ENCODE measurements at places on chromosomes 5 and 9. TPM values are rescaled to one million over a fixed set of nuclear protein-coding genes. Genes with fewer than 3 reads are reported as not detected.

GRCh38 chr5:78627175-78627574 is 21.4 kb downstream of the LHFPL2 start:
- H3K27me3 ChIP-seq, result no peaks in the 10 kb centered on the region
- no peak for DNase-seq
- no peak overlapping the region for H3K4me3 ChIP-seq
- H3K36me3 ChIP-seq, result peaks cover 6% of the 10 kb centered on the region

GRCh38 chr5:75037106-75037505 is 15.3 kb downstream of the GCNT4 start:
- no peak for DNase-seq
- no peaks in the 10 kb centered on the region for H3K27me3 ChIP-seq
- H3K4me3 ChIP-seq, result no peak overlapping the region

- no peaks in the 10 kb centered on the region for H3K36me3 ChIP-seq
- H3K27me3 ChIP-seq, result no peaks in the 10 kb centered on the region
Observed at GRCh38 chr9:106771608-106772007, 91.4 kb upstream of the ZNF462 start.

DNA sequence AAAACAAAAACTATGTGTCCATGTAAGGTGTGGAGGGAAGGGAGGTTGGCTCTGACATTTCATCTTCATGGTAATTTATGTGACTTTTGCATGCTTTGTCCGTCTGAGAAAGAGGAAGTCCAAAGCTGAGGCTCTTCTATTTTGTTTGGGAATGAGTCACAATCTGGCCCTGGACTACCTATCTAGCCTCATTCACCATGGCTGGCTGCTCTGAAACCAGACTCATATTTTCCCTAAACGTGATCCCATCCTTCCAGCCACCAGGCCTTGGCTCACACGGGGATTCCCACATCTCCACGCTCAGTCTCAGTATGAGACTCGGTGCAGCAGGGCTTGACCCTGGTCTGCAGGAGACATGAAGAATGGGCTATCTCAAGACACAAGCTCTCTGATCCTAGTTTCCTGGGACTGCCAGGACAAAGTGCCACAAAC is 672.8 kb downstream of the ACTL7B start:
- H3K27ac ChIP-seq, result no peak overlapping the region
- no peak overlapping the region for H3K4me3 ChIP-seq
- no peak for DNase-seq

DNA sequence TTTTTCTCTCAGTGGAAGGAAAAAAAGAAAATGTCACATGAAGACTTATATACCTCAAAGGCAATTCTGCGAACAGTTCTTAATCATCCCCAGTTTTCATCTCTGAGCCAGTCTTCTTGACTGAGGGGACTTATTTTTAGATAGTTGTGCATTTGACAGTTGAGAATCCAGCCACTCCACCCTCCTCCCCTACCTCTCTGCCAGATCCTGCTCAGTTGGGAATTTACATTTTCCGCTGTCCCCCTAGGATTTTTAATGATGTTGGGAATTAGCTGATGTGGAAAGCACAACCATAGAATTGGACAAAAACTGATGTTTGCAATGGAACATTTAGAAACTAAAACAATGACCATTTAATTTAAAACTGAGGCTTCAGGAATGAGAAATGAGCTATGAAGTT is 194.3 kb upstream of the PIK3R1 start:
- H3K36me3 ChIP-seq, result no peaks in the 10 kb centered on the region
- DNase-seq, result no peak
- no peaks in the 10 kb centered on the region for H3K4me1 ChIP-seq
- no peaks in the 10 kb centered on the region for H3K27me3 ChIP-seq
- H3K27ac ChIP-seq, result no peak overlapping the region
- H3K4me3 ChIP-seq, result no peak overlapping the region

GRCh38 chr9:89641980-89642379 is 37.2 kb downstream of the GADD45G start:
- H3K27ac ChIP-seq, result no peak overlapping the region
- H3K4me1 ChIP-seq, result peaks cover 38% of the 10 kb centered on the region
- no peak overlapping the region for H3K4me3 ChIP-seq
- H3K27me3 ChIP-seq, result no peaks in the 10 kb centered on the region

Gene WNT8A
- 0.51 TPM for total RNA-seq

Gene PCDHGA8
- total RNA-seq, result 0.82 TPM

Gene CMYA5
- 3,049 TPM for total RNA-seq

Gene CDC20B
- not detected for total RNA-seq

Measured in gastrocnemius medialis (tissue), 4 donors.